ENCODE measurements at places on chromosomes 4 and X.

DNA sequence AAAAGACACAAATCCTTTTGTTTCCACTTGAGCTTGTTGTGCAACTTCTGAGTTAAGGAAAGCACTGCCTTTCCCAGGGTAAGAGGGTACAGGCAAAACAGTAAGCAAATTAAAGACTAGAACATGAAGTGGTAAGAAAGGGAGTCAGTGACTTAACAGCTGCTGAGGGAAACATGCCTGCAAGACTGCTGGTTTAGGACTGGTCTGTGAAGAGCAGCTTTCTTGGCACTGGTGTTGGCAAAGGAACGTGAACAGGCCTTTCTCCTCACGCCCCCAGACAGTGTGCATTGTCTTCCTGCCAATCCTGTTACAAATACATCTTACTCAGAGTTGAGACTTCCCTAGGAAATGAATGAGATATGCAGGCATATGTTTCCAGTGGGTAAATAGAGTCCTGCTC lies 2.6 kb downstream of the LHFPL1 start:
- no peaks in the 10 kb centered on the region for H3K4me1 ChIP-seq
- no peaks in the 10 kb centered on the region for H3K36me3 ChIP-seq
- H3K27ac ChIP-seq = no peak overlapping the region
- no peak for DNase-seq
- no peak overlapping the region for H3K4me3 ChIP-seq

- DNase-seq = no peak
- peaks cover 3% of the 10 kb centered on the region for H3K36me3 ChIP-seq
- peaks cover 11% of the 10 kb centered on the region for H3K4me1 ChIP-seq
- no peaks in the 10 kb centered on the region for H3K27me3 ChIP-seq
- no peak overlapping the region for H3K27ac ChIP-seq
Observed at GRCh38 chr4:148057984-148058859, 326.3 kb downstream of the ARHGAP10 start.

GRCh38 chrX:10235851-10236250 lies 79.1 kb downstream of the CLCN4 start:
- H3K4me3 ChIP-seq = no peak overlapping the region
- H3K4me1 ChIP-seq = no peaks in the 10 kb centered on the region
- no peaks in the 10 kb centered on the region for H3K27me3 ChIP-seq
- H3K27ac ChIP-seq = no peak overlapping the region
- no peaks in the 10 kb centered on the region for H3K36me3 ChIP-seq
- no peak for DNase-seq

DNA sequence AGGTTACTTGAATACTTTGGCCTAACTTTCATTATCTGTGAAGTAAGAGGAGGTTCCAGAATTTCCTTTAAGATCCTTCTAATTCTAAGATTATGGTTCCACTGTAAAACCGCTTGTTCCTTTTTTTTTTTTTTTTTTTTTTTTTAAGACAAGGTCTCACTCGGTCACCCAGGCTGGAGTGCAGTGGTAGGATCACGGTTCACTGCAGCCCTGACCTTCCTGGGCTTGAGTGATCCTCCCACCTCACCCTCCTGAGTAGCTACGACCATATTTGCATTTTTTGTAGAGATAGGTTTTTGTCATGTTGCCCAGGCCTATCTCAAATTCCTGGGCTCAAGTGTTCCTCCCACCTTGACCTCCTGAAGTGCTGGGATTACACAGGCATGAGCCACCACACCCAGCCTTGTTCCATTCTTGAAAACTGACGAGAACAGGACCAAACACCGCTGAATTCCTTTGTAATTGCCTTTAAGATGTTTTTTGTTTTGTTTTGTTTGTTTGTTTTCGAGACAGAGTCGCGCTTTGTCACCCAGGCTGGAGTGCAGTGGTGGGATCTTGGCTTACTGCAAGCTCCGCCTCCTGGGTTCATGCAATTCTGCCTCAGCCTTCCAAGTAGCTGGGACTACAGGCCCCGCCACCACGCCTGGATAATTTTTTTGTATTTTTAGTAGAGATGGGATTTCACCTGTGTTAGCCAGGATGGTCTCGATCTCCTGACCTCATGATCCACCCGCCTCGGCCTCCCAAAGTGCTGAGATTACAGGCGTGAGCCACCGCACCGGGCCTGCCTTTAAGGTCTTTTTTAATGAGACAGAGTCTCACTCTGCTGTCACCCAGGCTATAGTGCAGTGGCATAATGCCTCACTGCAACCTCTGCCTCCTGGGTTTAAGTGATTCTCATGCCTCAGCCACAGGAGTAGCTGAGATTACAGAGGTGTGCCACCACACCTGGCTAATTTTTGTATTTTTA lies 6.8 kb downstream of the PDS5A start:
- H3K4me1 ChIP-seq = peaks cover 3% of the 10 kb centered on the region
- no peak overlapping the region for H3K27ac ChIP-seq
- H3K27me3 ChIP-seq = no peaks in the 10 kb centered on the region
- H3K4me3 ChIP-seq = no peak overlapping the region
- DNase-seq = no peak
- H3K36me3 ChIP-seq = no peaks in the 10 kb centered on the region

DNA sequence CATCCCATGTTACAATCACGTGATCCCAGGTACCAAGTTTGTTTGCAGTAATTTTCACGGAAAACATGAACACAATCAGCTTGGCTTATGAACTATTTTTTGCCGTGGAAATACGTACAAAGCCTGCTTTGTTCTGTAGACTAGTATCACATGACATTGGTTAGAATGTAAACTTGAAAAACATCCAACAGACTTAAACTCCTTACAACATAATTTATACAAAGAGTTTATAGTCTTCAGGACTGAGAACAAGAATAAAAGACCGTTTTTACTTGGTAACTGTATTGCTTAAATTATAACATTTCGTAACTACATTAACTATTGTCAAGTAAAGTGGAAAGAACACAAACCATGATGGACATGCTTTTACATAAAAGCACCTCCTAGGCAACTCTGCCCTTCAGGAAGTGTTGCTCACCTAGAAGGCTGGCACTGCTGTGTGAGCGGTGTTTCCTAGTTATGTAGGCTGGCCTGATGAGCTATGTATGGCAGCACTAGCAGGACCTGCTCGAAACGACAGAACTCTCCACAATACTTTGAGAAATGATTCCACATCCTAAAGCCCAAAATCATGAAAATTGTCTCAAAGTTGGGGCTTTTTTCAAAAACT lies 41.8 kb upstream of the WDR1 start:
- no peak overlapping the region for H3K27ac ChIP-seq
- no peak overlapping the region for H3K4me3 ChIP-seq
- no peaks in the 10 kb centered on the region for H3K4me1 ChIP-seq
- H3K36me3 ChIP-seq = no peaks in the 10 kb centered on the region
- no peak for DNase-seq

DNA sequence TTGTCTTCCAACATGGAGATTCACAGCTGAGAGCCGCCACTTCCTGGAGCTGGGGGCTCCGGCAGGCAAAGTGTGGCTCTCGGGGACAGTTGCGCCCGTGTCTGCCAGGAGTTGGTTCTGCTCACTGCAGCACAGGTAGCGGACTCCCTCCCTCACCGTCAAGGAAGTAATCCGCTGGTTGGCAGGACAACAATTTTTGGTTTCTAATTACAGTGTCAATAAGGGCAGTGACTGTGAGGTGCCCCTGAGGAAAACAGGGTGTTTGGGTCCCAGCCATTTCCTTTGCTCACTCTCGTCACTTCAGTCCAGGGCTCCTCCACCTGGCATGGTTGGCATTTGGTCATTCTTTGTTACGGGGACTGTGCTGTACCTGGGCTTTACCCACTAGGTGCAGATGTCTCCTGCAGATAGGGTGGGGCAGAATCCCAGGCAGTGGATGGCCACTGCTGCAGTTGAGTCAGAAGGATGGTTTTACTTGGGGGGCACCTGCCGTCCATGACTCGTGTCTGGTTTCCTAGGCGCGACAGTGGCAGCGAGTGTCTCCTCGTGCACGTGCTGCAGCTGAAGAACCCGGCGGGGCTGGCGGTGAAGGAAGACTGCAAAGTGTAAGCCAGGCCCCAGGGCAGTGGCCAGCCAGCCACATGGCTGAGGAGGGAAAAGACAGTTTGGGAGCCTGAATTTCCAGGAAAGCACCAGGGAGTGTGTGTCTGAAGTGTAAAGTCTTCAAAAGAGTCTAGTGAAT lies 32.1 kb upstream of the CLCN4 start:
- H3K4me1 ChIP-seq = no peaks in the 10 kb centered on the region
- no peak overlapping the region for H3K27ac ChIP-seq
- DNase-seq = no peak
- H3K27me3 ChIP-seq = no peaks in the 10 kb centered on the region

- H3K4me3 ChIP-seq = no peak overlapping the region
- H3K4me1 ChIP-seq = no peaks in the 10 kb centered on the region
- no peak overlapping the region for H3K27ac ChIP-seq
- H3K36me3 ChIP-seq = no peaks in the 10 kb centered on the region
- no peaks in the 10 kb centered on the region for H3K27me3 ChIP-seq
- no peak for DNase-seq
Observed at GRCh38 chr4:100875296-100876068, 357.7 kb upstream of the EMCN start.

GRCh38 chrX:149961572-149961971 lies 23.3 kb upstream of the EOLA2 start:
- H3K4me3 ChIP-seq = no peak overlapping the region
- H3K4me1 ChIP-seq = no peaks in the 10 kb centered on the region
- no peaks in the 10 kb centered on the region for H3K36me3 ChIP-seq
- no peak for DNase-seq
- no peak overlapping the region for H3K27ac ChIP-seq

DNA sequence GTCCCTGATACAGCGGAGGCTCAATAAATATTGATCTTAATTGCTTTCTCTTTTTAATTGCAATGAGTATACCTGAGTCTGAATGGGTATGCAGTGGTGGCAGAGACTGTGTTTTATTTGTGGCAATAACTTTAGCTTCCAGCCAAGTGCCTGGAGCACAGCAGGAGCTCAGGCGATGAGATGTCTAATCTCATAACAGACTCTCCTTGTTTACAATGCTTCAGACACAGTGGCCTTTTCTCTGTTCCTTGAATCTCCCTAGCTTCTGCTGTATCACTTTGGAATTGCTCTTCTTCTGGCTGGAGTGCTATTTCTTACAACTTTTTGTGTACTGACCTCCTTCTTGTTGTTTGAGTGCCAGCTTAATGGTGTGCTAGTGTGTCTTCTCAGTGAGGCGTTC lies 91.5 kb upstream of the UNC5C start:
- H3K36me3 ChIP-seq = no peaks in the 10 kb centered on the region
- no peak overlapping the region for H3K27ac ChIP-seq
- no peak for DNase-seq
- H3K4me3 ChIP-seq = no peak overlapping the region
- no peaks in the 10 kb centered on the region for H3K4me1 ChIP-seq

Data from aorta (tissue), 5 donors.